Stimulated activated CD4-positive, alpha-beta T cell treated with anti-CD3 and anti-CD28 coated beads, Interleukin-12 subunit alpha, Interleukin-12 subunit beta, amount 100 ng/mL, for 4 hours (primary cell): ENCODE measurements at places on chromosomes 5 and 9.

- DNase-seq: no peak
Measured at GRCh38 chr5:51188001-51188591, 195.2 kb upstream of the ISL1 start.

DNA sequence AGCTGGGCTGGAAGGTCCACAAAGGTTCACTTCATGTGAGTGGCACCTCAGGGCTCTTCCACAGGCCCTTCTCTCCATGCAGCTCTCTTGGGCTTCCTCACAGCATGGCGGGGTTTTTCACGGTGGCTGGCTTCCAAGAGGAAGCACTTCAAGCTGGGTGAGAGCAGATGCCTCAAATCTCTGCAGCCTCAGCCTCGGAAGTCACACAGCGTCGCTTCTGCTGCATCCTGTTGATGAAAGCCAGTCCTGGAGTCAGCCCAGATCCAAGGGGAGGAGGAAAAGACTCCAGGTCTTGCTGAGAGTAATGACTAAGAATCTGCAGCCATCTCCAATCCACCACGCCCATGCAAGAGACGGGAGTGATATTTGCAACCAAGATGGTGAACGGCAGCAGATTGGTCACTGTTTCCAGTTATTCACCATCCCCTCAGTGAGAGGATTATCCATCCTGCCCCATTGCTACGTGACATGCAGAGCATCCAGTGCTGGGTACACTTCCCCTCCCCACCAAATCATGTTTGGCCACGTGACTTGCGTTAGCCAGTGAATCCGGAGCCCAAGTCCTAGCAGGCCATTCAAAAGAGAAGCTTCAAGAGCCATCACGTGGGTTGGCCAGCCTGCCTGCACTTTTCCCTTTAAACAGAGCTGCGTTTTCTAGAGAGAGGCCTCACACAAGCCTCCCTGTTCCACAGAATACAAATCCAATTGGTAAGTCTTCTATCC is 173.9 kb downstream of the C9orf50 start:
- DNase-seq: no peak

- no peak for DNase-seq
Measured at GRCh38 chr5:171628633-171628974, 157.0 kb upstream of the SMIM23 start.

DNA sequence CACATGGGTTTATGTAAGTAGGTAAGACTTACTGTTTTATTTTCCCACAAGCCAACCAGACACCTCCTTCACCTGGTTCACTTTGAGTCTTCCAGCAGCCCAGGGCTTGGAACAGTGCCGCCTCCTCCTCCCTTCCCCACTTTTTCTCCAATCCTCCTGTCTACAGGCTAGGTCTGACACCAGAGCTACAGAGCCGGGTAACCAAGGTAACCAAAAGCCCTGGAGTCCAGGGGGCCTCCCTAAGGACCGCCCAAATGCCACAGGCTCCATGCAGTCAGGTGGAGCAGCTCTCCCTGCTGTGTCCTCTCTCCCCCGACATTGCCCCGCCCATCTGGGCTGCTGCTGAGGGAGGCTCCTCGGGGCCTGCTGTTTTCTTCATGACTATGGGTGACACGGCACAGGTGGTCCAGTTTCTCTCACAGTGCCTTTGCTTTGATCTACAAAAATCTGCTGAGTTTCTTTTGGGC is 138.0 kb upstream of the EFNA5 start:
- DNase-seq: no peak

GRCh38 chr5:168793841-168794837 is 215.0 kb upstream of the PANK3 start:
- no peak for DNase-seq

GRCh38 chr5:54309691-54310432 is 511 bp downstream of the ARL15 start:
- DNase-seq: peak; percentile 17

DNA sequence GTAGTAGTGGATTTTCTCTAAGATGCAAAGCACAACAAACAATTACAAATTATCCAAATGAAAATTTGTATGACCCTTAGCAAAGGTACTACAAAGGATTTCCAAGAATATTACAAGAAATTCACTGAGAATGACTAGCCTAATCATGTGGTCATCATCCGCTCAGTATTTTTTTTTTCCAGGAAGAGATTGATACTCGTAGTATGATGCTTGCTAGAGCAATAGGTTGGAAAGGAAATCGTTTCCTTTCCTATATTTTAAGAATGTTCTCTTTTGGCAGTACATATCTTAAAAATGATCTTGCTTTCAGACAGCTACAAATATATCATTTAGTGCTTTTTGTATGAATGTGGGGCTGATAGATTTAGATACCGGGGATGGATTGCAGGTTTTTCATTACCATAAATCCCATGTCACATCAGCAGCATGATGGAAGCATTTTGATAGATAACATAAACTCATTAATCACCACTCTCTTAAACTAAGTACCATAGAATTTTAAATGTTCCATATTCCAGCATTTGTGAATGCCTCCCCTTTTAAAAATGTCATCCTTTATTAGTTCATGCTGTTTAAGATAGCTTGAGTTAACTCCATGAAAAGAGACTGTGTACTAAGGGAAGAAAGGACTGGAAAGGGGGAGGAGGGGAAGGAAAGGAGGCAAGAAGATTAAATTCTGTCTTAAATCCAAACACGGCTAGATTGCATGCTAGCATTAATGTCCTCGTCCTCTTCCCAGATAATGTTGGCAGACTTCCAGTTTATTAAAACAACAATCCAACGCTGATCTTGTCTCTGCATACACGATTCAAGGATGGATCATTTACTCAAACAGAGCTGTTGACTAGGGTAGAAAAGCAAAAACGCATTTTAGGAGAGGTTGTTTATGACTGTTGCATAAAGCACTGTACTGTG is 311.7 kb upstream of the ZNF608 start:
- no peak for DNase-seq

DNA sequence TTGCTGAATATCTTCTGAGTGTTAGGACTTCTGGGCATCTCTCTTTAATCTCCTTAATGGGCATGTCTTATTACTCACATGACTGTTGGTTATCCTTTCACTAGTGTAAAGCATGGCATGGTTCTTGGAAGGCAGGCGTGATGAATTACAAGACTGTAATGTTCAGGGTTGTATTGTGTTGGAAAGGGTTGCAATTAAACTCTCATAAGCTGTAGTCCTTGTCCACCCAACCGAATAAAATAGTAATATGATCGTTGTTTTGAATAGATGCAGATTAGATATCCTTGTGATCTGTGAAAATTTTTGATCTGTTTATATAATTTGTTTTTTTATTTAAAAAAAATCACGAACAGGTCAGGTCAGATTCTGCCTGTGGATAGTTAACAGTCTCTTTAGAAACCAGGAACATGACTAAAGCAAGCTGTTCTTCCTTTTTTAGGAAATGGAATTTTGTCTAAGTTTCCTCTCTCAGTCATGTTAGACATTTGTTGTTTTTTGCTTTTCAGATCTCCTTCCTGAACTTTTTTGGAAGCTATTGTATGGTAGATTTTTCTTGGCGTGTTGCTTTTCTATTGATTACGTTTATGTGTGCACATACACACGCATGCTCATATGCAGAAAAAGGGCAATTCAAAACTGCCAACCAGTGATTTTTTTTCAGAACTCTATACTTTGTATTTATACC is 121.8 kb downstream of the ARHGEF28 start:
- no peak for DNase-seq
